ENCODE measurements at places on chromosomes 4 and X.
A peak's percentile ranks its signal among the peaks of the same experiment; 100 is the strongest.

DNA sequence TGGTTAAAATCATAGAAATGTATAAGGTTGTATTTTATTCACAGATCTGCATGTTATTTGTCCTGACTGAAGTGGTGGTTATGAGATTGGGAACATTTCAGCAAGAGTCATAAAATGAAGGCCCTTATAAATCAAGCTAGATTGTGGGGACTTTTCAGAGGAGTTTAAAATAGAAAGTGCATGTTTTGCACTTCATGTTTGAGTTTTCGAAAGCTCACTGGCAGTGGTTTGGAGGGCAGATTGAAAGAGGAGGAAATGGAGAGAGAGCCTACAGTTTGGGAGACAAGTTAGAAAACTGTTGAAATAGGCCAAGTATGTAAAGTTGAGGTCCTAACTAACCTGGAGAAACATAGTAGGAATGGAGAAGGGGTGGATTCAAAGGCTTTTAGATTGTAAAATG is 124.9 kb downstream of the KDM6A start:
- no peak for DNase-seq

DNA sequence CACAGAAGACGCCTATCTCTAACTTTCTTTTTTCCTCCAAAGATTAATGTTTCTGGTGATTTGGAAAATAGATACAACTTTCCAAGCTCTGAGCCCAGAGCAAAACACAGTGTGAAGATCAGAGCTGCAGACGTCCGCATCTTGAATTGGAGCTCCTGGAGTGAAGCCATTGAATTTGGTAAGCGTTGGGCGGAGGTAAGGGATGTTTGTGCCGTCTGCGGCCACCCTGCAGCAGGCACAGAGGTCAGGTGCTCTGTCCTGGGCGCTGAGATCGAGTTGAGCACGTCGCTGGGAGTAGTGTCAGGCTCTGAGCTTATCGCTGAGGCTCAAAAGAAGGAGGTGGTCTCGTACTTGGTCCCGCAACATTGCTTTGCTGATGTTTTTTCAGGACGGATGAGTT is 31.8 kb downstream of the CSF2RA start:
- no peak for DNase-seq

DNA sequence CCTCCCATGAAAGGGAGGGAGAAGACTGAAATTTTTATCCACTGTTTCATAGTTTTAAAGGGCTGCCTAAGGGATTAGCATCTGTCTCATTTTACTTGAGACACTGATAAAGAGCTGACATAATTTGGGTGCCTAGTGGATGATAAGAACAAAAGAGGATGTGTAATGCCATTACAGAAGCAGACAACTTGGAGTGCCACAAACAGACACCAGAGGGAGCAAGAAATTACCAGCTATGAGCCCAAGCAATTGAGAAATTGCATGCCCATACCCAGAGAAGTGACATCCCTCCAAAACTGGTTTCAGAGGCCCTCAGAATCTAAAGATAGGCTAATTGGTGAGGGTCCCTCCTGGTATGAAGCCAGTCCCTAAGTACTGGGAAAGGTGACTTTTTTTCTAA is 38.5 kb upstream of the POU3F4 start:
- no peak for DNase-seq

DNA sequence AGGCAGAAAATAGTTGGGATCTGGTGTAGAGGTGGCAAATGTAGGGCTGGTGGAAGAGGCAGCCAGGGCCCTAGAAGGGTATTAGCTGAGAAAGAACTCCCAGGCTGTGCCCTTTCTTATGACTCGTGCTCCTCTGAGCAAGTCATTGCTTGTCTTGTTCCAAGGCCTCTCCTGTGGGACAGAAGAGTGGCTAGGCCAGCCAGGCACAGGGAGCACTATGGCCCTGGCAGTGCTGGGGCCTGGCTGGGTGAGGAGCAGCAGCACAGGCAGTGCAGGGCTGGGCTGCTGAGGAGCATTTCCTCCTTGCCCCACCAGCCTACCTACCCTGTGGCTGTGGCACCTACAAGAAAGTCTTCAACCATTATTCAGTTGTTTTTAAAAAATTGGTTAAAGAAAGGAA is 298.5 kb upstream of the NR3C2 start:
- no peak for DNase-seq

DNA sequence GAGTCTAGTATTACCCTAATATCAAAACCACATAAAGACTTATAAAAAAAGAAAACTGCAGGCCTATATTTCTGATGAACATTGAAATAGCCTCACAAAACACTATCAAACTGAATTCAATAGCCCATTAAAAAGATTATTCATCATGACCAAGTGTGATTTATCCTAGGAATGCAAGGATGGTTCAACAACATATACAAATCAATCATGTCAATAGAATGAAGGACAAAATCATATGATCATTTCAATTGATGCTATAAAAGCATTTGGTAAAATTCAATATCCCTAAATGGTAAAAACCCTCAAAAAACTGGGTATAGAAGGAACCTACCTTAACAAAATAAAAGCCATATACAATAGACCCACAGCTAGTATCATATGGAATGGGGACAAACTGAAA is 797.9 kb upstream of the INTU start:
- no peak for DNase-seq

- DNase-seq: peak; percentile 75
Measured at GRCh38 chrX:47190445-47191269, 3.0 kb upstream of the UBA1 start.

DNA sequence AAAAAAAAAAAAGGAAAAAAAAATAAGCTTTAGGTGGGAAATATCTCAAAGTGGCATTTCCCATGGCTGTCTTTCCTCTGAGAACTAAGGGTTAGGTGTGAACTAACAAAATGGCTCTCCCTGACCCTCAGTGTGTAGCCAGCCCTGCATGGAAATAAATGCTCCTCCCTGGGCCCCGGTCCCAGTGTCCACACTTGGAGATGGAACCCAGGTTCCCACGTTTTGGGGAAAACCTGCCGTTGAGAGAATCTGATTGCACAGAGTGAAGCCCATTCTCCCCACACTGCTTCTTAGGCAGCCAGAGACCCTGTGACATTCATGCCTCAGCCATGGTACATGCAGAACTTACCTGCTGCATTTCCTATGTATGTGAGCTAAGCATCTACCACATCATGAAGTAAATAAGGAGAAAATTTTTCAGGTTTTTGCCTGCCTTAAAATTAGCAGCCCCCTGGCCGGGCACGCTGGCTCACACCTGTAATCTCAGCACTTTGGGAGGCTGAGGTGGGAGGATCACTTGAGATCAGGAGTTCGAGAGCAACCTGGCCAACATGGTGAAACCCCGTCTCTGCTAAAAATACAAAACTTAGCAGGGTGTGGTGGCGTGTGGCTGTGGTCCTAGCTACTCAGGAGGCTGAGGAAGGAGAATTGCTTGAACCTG is 34.5 kb downstream of the HTT-AS start:
- DNase-seq: no peak

DNA sequence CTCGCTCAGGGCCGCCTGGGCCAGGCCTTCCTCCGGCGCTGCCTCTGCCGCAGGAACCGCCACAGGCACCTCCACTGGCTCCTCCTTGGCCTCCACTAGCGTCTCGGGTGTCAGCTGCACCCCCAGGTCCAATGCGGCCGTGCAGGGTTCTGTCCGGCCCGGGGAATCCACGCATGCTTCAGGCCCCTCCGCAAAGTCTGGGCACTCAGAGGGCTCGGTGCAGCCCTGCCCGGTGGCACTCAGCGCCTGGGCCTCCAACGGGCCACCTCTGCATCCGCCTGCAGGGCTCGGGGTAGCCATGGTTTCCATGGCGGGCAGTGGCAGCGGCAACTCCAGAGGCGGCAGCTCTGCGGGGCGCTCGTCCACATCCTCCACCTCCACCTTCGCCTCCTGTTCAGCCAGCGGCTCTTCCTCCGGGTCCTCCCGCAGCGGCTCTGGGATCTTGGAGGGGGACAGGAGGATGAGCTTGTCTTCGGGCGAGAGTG is 74.9 kb upstream of the UCP1 start:
- no peak for DNase-seq

GRCh38 chr4:186627226-186627865 is 72.0 kb upstream of the MTNR1A start:
- DNase-seq: no peak

DNA sequence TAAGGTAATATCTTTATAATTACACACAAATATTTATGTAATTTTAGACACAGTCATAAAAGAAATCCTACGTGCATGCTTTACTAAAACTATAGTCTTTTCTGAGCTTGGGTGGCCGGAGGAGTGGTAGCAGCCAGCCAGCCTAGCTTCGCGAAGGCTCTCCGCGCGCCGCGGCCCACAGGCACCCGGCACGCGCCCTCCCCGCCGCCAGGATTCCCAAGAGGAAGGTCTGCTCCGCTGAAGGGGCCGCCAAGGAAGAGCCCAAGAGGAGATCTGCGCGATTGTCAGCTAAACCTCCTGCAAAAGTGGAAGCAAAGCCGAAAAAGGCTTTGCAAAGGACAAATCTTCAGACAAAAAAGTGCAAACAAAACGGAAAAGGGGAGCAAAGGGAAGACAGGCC is 8.7 kb upstream of the PJA1 start:
- no peak for DNase-seq

DNA sequence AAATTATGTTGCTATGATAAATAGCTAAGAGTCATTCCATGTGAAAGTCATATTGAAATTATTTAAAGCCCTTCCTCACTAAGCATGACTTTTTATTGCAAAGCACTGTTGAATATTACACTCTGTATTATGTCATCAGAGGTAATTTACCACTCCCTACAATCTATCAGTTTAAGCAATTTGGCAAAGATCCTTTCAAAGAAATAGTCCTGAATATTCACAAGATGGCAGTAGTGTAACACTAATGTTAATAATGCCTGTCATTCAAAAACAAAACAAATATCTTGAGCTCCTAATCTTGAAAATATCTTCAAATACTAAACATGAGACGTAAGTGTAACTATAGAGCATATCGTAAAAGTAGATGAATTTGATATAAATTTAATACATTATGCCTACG is 208.6 kb upstream of the TECRL start:
- DNase-seq: no peak

- DNase-seq: no peak
Measured at GRCh38 chr4:94399721-94400120, 52.0 kb upstream of the PDLIM5 start.

DNA sequence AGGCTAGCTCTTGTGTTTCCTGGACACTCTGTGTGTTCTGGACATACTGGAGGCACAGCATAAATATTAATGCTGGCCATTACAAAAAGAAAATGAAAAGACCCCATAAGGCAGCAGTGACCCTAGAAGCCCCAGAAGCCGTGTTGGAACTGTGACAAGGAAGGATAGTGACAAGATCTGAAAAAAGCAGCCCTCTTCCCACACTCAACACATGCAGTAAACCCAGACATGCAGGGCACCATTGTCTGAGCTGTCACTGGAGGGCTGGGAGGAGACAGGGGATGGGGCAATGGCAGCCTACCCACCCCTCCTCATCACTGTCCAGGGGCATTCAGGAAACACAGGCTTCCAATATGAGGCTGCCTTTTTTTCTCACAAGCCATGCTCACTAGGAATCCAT is 6.5 kb downstream of the TRIM2 start:
- no peak for DNase-seq

DNA sequence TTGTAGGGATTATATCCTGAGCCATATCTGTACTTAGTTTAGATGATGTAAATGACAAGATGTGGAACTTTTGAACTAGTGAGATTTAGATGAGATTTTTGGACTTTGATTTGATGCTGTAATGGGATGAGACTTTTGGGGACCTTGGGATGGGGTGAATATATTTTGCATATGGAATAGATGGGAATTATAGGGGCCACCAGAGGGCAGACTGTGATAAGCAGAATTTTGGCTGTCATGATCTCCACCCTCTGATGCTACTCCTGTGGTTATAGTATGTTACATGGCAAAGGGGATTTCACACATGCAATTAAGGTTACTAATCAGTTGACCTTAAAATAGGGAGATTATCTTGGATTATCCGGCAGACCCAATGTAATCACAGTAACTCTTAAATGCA is 214.0 kb upstream of the NHS start:
- DNase-seq: no peak

Measured in T-cell (primary cell).